CD4-positive, alpha-beta T cell treated with Interleukin-21 for 1 hour (primary cell): ENCODE measurements at places on chromosomes 12 and 14.

DNA sequence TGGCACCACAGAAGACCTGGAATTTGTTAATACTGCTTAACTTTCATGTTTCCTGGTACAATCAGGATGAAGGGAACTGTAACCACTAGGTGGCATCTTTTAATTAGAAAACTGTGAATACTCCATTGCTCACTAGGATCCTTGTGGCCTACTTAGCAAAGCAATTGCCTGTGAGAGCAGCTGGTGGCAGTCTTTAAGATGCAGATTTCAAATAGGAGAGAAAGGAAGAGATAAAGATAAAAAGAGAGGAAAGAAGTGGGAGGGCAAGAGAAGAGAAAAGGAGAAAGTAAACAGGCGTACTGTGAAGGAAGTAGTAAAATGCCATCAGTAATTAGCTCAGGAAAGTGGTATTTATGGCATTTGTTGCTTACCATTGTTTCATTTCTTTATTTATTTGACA is 114.5 kb downstream of the RAD51B start:
- DNase-seq = peak; percentile 58

DNA sequence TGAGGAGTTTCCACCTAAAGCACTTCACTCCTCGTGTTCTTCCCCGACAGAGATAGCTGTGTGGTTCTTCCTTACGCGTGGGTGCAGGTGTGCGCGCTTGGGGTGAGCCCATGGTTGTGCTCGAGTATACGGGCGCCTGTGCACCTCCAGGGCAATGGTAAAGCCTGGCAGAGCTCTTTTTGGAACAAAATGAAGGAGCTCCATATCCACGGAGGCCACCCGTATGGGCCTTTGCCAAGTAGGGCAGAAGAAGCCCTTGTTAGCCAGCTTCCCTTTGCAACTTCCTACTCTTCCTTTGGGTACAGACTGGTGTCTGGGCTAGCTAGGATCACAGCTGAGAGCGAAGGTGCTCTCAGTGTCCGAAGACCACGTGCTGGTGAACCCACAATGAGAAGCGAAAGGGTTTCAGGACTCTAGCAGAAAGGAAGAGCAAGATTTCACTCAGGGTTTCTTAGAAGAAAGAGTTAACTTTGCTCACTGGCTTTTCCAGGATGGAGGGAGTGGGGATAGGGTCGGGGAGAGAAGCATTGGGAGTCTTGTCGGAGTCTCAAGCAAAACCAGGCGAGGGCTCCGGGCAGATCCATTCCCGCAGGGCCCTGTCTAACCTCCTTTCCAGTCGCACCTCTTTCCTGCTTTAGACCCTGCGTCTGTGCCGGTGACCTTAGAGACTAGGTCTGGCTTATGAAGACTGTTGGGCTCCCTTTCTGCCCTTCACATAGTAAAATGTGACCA is 960 bp upstream of the LRFN5 start:
- DNase-seq = no peak

DNA sequence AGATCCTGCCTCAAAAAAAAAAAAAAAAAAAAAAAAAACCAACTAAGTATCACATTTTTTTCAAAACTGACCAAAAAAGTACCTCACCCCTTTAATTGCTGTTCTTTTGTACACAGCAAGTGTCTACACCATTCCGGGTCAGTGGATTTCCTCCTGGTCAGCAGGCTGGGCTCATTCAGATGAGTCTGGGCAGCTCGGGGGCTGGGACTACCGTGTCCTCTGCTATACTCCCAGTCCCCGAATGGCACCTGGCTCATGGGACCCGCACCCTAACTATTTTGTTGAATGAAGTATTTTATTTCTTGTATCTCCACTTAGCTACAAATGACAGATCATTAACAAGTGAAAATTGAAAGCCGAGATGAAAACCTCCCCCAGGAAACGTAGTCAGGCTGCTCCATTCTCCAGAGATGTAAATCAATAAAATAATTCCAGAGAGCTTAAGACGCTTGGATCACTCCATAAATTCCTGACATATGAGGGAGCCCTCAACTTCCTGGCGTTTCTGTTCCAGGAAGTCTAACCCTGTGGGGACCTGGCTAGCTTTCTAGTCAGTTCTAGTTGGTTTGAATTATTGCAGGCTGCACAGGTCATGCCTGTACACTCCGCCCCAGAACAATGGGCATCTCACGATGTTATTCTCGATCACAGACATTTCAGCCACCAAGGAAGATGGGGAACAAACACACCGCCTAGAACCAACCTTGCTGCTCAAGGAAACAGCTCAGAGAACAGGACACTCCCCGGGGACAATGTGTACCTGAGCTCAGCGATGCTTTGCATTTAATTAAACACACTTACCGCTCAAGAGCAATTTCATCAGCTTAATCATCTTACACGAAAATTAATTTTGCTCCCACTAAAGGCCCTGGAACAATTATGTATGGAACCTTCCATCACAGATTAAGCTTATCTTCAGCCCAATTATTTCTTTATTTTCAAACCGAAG is 76.3 kb downstream of the RIMBP2 start:
- DNase-seq = no peak

- DNase-seq = no peak
These were observed 124.2 kb upstream of the MIS18BP1 start for GRCh38 chr14:45377166-45377565.

GRCh38 chr12:3704512-3705353 is 48.2 kb downstream of the CRACR2A start:
- DNase-seq = no peak

GRCh38 chr12:64889434-64890216 is 65.2 kb downstream of the TBC1D30 start:
- DNase-seq = no peak

GRCh38 chr12:52591521-52591920 is 9.7 kb downstream of the KRT72 start:
- DNase-seq = no peak
